HFFc6 (cell line): ENCODE measurements at places on chromosomes 7 and 10. TPM values are rescaled to one million over a fixed set of nuclear protein-coding genes. Genes with fewer than 3 reads are reported as not detected.

DNA sequence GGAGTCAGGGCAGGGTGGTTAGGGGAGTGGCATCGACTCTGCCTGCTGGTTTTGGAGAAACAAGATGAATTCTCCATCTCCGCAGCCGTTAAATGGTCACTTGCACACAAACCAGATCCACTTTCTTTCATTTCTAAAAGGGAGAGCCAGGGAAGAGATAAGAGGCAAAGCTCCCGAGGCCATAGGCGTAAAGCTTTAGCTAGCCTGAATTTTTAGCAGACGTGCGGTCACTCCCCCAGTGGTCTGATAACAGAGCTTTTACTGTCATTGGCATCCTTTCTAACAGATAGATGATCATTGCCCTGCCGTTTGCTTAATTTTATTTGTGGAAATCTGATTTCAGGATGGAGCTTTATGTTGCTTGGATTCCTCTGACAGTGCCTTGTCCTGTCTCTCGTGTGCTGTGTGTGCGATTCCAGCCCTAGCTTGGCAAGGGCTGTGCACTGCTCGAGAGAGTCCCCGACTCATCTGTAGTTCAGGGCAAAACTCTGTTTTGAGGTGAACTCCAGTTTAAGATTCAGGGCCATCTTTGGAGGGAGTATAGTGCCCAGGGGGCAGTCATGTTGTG is 62.5 kb downstream of the GATA3 start:
- H3K27ac ChIP-seq = no peak overlapping the region
- no peaks in the 10 kb centered on the region for H3K4me1 ChIP-seq
- no peaks in the 10 kb centered on the region; the same call in 1 of the 2 replicates for H3K27me3 ChIP-seq
- H3K4me3 ChIP-seq = no peak overlapping the region

- peak overlapping the region; percentile 90 for H3K4me3 ChIP-seq
- peak overlapping the region; percentile 59 for H3K27ac ChIP-seq
- DNase-seq = no peak
- peaks cover 3% of the 10 kb centered on the region for H3K27me3 ChIP-seq
- peaks cover 44% of the 10 kb centered on the region for H3K4me1 ChIP-seq
Observed at GRCh38 chr10:102450124-102450373, 1.3 kb downstream of the C10orf95 start.

- H3K27me3 ChIP-seq = peaks cover 2% of the 10 kb centered on the region; the same call in 1 of the 2 replicates
- no peak overlapping the region for H3K27ac ChIP-seq
- no peak overlapping the region for H3K4me3 ChIP-seq
- no peaks in the 10 kb centered on the region for H3K36me3 ChIP-seq
- H3K4me1 ChIP-seq = peaks cover 9% of the 10 kb centered on the region; the same call in 1 of the 2 replicates
Observed at GRCh38 chr10:44774676-44775401, 136.3 kb upstream of the TMEM72 start.

DNA sequence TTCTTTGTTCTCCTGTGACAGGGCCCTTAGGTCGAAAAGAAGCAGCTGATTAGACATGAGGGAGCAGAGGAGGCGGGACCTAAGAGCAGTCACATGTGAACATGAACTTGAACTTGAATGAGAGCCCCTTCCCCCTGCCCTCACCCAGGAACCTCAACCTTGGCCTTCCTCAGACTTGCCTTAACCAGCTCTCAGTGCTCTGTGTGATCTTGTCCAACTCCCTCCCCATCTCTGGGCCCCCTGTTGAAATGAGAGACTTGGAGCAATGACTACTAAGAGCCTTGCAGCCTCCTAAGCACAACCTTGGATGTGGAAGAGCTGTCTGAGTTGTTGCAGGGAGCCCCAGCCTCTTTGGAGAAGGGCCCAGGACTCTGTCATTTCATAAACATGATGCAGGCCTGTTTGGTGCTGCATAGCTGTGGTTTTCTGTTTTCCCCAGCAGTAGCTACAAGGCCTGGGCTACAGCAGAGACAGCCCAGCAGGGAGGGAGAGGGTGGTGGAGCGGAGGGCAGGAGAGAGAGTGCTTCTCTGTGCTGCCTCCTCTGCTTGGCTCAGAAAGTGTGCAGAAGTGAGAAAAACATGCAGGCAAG is 123.9 kb upstream of the ZMIZ1 start:
- peaks cover 3% of the 10 kb centered on the region; the same call in 1 of the 2 replicates for H3K27me3 ChIP-seq
- peak overlapping the region; percentile 67 for H3K27ac ChIP-seq
- peaks cover 26% of the 10 kb centered on the region for H3K4me1 ChIP-seq
- H3K4me3 ChIP-seq = no peak overlapping the region

- H3K27ac ChIP-seq = peak overlapping the region; percentile 96
- DNase-seq = no peak
- H3K27me3 ChIP-seq = peaks cover 5% of the 10 kb centered on the region
- peak overlapping the region; percentile 41; the same call in 1 of the 2 replicates for H3K4me3 ChIP-seq
- no peaks in the 10 kb centered on the region for H3K36me3 ChIP-seq
- peaks cover 21% of the 10 kb centered on the region for H3K4me1 ChIP-seq
Observed at GRCh38 chr7:155166108-155166507, 96.0 kb downstream of the HTR5A start.

Gene CHRM2
- total RNA-seq = 1.4 and 3.9 TPM in 2 replicates

Gene NRP1
- total RNA-seq = 138 to 155 TPM (median 142 TPM) in 3 replicates

- no peak overlapping the region; the same call in 1 of the 2 replicates for H3K4me3 ChIP-seq
- no peak for DNase-seq
- H3K27ac ChIP-seq = no peak overlapping the region
- peaks cover 56% of the 10 kb centered on the region for H3K4me1 ChIP-seq
- H3K36me3 ChIP-seq = no peaks in the 10 kb centered on the region
Observed at GRCh38 chr7:74026406-74026902, 1.5 kb upstream of the ELN start.

DNA sequence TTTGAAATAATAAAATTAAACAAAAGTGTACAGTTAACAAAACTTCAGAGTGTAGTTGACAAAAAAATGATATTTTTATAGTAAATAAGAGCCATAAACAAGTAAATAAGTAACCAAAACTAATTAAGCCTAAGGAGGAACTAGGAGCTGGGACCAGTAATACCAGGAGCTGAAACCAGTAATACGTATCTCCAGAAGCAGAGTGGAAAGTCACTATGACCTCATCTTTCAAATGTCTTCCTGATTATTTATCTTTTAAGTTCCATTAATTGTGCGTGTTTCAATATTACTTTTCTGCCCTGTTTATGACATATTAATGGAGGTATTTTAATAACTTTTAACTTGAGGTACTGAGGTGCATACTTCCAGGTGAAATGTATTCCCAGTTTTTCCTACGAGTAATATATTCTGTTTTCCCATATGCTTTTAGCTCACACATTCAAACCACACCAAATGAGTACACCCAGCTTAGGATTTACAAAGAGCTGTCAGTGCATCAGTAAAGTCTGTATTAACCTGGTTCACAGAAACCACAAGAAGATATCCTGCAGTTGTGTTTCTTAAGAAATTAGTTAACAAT is 283.7 kb upstream of the HGF start:
- no peak for DNase-seq
- peaks cover 5% of the 10 kb centered on the region; the same call in 1 of the 2 replicates for H3K4me1 ChIP-seq
- H3K4me3 ChIP-seq = no peak overlapping the region
- no peak overlapping the region for H3K27ac ChIP-seq
- no peaks in the 10 kb centered on the region; the same call in 1 of the 2 replicates for H3K36me3 ChIP-seq

Gene TAS2R5
- 0.24 to 0.53 TPM in 2 of 3 replicates, not detected in the other for total RNA-seq

Gene DKK1
- total RNA-seq = 1,705 to 2,293 TPM (median 2,175 TPM) in 3 replicates

Gene EPHB4
- total RNA-seq = 6.0 to 10.6 TPM (median 8.2 TPM) in 3 replicates

GRCh38 chr10:90352288-90352687 is 505.6 kb downstream of the HTR7 start:
- H3K27ac ChIP-seq = no peak overlapping the region
- DNase-seq = no peak
- no peaks in the 10 kb centered on the region for H3K36me3 ChIP-seq
- no peaks in the 10 kb centered on the region for H3K4me1 ChIP-seq

DNA sequence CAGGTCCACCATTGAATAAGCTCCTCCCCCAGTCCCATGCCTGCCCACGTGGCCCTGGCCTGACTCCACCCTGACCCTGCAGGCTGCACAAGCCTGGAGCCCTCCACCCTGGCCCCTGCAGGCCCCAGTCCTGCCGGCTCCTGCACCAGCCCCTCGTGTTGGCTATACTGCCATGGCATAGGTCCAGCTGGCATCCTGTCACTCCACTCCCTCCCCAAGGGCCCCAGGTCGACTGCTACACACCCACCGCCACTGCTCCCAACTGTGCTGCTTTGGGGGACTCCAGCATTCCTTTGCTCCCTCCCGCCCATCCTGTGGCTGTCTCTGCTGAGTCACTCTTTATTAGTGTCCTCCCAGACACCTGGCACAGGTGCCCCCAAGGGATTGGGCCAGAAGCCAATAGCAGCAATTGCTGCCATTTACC is 32.4 kb upstream of the HSPA12A start:
- no peak for DNase-seq
- H3K4me1 ChIP-seq = peaks cover 35% of the 10 kb centered on the region
- no peak overlapping the region for H3K27ac ChIP-seq

DNA sequence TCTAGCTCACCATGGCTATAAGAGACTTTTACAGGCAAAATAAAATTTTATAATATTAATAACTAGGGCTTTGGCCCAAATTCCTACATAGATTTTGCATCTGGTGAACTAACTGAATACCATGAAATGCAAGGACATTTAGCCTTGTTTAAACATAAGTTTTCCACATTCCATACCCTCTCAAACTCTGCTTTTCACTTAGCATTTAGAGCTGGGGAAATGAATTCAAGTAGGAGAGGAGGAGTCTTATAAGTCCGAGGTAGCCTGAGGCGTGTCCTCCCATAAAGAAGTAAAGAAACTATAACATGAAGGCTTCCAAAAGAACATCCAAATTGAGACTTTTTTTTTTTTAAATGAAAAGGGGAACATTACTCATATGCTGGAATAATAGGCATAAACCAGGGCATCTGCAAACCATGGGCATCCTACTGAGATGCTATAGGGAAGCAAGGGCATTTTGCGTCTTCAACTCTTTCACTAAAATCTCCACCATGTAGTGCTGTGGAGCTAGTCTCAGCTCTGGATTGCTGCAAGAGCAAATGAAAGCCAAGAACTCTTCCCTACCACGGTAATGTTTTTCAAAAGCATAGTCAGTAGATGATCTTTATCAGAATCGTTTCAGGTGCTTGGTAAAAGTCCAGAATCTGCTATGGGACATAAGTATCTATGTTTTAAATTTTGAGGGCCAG is 79.1 kb downstream of the PALS2 start:
- no peaks in the 10 kb centered on the region for H3K27me3 ChIP-seq
- no peak overlapping the region for H3K27ac ChIP-seq
- H3K4me3 ChIP-seq = no peak overlapping the region

GRCh38 chr7:17640730-17641377 is 299.4 kb downstream of the SNX13 start:
- DNase-seq = peak; percentile 23
- H3K27me3 ChIP-seq = 0 out of 2 replicates have a peak, but pooled peaks cover 1% of the 10 kb centered on the region
- peaks cover 18% of the 10 kb centered on the region for H3K36me3 ChIP-seq
- H3K4me1 ChIP-seq = peaks cover 29% of the 10 kb centered on the region

Gene BHLHA15
- total RNA-seq = not detected in 3 replicates

- H3K4me3 ChIP-seq = no peak overlapping the region
- H3K27me3 ChIP-seq = peaks cover 12% of the 10 kb centered on the region
- no peaks in the 10 kb centered on the region for H3K36me3 ChIP-seq
- H3K4me1 ChIP-seq = no peaks in the 10 kb centered on the region
- H3K27ac ChIP-seq = no peak overlapping the region
- DNase-seq = no peak
Observed at GRCh38 chr7:2974093-2974819, 69.4 kb downstream of the CARD11 start.

- peaks cover 12% of the 10 kb centered on the region for H3K27me3 ChIP-seq
- no peak overlapping the region for H3K27ac ChIP-seq
- no peak for DNase-seq
- no peaks in the 10 kb centered on the region for H3K36me3 ChIP-seq
- H3K4me1 ChIP-seq = no peaks in the 10 kb centered on the region; the same call in 1 of the 2 replicates
Observed at GRCh38 chr7:29143751-29144150, 2.6 kb downstream of the CPVL start.

- no peak for DNase-seq
- H3K4me1 ChIP-seq = peaks cover 29% of the 10 kb centered on the region
- no peak overlapping the region for H3K27ac ChIP-seq
- peaks cover 5% of the 10 kb centered on the region for H3K36me3 ChIP-seq
- H3K4me3 ChIP-seq = no peak overlapping the region
- no peaks in the 10 kb centered on the region for H3K27me3 ChIP-seq
Observed at GRCh38 chr7:133822868-133823552, 304.1 kb upstream of the LRGUK start.

Gene LRIT1
- total RNA-seq = not detected in 3 replicates

- H3K27me3 ChIP-seq = peaks cover 21% of the 10 kb centered on the region
- H3K36me3 ChIP-seq = no peaks in the 10 kb centered on the region
- H3K4me3 ChIP-seq = no peak overlapping the region
- no peak overlapping the region for H3K27ac ChIP-seq
- no peak for DNase-seq
Observed at GRCh38 chr10:5508786-5509185, 9.4 kb upstream of the CALML5 start.

Gene LOXL4
- total RNA-seq = 28.0 to 57.4 TPM (median 52.1 TPM) in 3 replicates

- peaks cover 7% of the 10 kb centered on the region for H3K36me3 ChIP-seq
- H3K4me3 ChIP-seq = no peak overlapping the region
- DNase-seq = no peak
- no peak overlapping the region for H3K27ac ChIP-seq
- peaks cover 11% of the 10 kb centered on the region for H3K4me1 ChIP-seq
Observed at GRCh38 chr7:510131-510481, 9.5 kb downstream of the PDGFA start.

- H3K27me3 ChIP-seq = peaks cover 23% of the 10 kb centered on the region
- no peaks in the 10 kb centered on the region for H3K36me3 ChIP-seq
Observed at GRCh38 chr7:44275957-44276570, 49.3 kb downstream of the CAMK2B start.

- peaks cover 11% of the 10 kb centered on the region for H3K4me1 ChIP-seq
- H3K4me3 ChIP-seq = no peak overlapping the region
- H3K27ac ChIP-seq = peak overlapping the region; percentile 3; the same call in 1 of the 2 replicates
- H3K27me3 ChIP-seq = peaks cover 17% of the 10 kb centered on the region
Observed at GRCh38 chr10:110774069-110775019, 97.4 kb upstream of the PDCD4 start.

DNA sequence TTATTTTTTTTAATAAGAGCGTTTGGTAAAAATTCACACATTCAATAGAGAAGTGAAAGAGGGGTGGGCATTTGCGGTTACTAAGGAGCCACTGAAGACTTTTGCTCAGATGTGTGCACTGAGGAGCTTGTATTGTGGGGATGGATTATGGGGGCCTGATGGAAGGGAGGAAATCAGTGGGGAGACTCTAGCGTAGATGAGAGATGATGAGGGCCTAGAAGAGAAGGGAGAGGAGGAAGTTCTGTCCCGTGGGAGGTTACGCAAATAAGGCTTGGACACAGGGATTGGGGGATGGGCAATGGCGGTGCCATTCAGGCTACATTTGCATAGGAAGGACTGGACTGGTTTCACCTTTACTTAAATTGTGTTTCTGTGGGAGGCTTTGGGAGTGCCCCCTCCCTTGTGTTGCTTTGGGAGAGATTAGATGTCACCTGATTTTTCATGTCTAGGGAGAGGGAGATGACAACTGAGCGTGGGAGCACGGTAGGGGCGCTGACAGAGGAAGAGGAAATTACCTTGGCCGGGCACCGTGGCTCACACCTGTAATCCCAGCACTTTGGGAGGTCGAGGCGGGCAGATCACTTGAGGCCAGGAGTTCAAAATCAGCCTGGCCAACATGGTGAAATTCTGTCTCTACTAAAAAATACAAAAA is 2.2 kb upstream of the HIP1 start:
- no peaks in the 10 kb centered on the region for H3K36me3 ChIP-seq
- no peak overlapping the region for H3K27ac ChIP-seq
- H3K4me1 ChIP-seq = peaks cover 25% of the 10 kb centered on the region
- H3K4me3 ChIP-seq = no peak overlapping the region
- no peak for DNase-seq

Gene PTF1A
- total RNA-seq = not detected in 2 replicates

- no peak overlapping the region for H3K4me3 ChIP-seq
- no peak overlapping the region for H3K27ac ChIP-seq
- no peaks in the 10 kb centered on the region for H3K36me3 ChIP-seq
- H3K4me1 ChIP-seq = no peaks in the 10 kb centered on the region; the same call in 1 of the 2 replicates
Observed at GRCh38 chr7:36986948-36987724, 262.8 kb upstream of the AOAH start.
